ENCODE measurements at places on chromosomes 7 and 10.

DNA sequence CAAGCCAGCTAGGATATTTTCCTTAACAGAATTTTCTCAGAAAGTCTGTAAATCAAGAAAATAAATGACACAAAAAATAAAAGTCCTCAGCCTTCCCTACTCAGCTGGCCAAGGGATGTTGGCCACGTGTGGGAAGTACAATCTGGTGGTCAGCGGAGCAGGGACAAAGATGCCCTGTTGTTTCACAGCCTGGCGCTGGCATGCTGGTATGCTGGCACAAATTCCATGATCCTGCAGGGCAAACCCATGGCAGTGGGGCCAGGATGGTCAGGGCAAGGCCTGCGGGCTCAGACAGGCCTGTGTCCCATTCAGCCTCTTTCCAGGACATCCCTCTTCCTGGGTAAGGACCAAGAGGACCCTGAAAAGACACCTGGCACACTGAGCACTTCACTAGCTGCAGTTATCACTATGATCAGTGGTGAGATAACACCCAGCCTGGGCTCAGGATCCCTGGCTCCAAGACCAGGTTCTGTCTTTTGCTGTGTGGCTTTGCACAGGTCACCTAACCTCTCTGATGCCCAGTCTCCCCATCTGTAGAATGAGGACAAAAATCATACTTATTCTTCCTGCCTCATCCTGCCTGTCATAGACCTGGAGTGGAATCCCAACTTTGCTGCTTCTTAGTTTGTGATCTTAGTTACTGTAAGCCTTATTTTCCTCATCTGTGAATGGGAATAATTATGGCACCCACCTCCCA is 10.8 kb upstream of the HSPA12A start:
- no peak for DNase-seq

GRCh38 chr10:130341356-130341755 is 205.2 kb downstream of the GLRX3 start:
- peak; percentile 31 for DNase-seq

DNA sequence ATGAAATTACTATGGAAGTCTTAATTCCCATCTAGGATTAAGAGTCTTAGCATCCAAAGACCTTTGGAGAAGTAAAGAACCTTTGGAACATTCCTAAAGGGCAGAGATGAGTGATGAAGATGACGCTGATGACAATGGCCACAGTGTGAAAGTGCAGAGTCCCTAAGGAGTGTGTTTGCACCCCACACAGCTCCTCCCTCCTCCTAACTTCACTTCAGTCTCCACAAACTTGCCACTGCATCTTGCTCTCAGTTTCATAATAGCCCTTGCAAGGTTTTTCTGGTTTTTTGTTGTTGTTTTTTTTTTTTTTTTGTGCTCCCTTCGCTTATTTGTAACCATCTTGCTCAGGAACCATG is 117.5 kb upstream of the ANLN start:
- DNase-seq: no peak

DNA sequence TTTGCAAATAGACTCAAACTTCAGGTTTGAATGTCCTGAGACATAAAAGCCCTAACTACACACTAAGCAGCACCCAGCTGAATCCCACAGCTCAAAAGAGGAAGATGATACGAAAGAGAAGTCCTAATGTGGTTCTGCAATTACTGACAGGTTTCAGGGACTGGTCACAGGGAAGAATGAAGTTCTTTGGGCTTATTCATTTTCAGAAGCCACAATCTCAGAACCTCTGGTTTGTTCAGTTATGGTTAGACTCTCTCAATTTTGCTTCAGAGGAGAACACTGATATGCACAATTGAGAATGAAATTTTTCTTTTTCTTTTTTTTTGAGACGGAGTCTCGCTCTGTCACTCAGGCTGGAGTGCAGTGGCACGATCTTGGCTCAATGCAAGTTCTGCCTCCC is 94.6 kb upstream of the FAM180A start:
- DNase-seq: no peak

- no peak for DNase-seq
Measured at GRCh38 chr7:69735582-69735981, 137.3 kb downstream of the AUTS2 start.

- no peak for DNase-seq
Measured at GRCh38 chr10:777913-778479, 88.5 kb upstream of the DIP2C start.

- no peak for DNase-seq
Measured at GRCh38 chr10:101950213-101950612, 105.8 kb downstream of the ARMH3 start.

DNA sequence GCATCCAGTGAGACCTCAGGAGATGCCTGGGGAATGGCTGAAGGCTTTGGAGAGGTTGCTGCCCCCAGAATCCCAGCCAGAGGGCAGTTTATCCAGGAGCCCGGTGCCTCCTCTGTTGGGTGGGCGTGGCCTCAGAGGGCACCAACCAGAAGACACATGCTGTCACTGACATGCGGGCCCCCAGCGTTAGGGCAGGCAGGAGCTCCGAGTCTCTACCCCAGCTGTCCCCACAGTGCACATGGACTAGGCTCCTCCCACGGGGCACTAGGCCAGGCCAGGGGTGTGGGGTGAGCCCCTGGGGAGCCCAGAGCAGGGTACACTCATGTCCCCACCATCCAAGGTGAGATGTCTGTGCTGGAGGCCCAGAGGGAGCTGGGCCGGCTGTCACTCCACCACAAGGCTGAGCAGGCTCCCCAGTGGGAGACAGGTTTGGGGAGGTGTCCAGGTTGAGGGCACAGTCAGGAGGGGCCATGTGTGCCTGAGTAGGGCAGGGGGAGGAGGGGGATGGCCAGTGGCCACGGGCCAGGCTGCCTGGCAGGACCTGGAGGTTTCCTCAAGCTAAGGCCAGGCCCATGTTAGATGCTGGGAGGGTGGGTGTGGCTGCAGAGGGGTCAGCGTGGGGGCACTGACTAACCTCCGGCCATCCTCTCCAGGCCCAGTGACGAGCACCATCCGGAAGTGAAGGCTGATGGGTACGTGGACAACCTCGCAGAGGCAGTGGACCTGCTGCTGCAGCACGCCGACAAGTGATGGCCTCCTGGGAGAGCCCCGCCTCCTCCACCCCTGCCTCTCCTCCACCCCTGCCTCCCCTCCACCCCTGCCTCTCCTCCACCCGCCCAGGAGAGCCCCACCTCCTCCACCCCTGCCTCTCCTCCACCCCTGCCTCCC is 131.3 kb downstream of the FAM53B start:
- DNase-seq: no peak

DNA sequence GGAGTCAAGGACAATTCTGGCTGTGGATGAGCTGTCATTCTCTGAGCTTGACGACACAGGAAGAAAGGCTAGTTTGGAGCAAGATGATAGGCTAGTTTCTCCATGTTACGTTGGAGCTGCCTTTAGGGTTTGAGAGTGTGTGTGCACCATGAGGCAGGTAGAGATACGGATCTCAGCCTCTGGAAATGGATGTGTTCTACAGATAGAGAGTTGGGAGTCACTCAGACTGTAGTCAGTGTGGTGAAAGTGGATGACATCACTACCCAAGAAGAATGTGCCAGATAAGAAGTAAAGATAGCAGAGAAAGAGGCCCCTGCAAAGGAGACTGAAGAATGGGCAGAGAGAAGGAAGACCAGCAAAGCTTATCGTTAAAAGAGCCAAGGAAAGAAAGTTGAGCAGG is 42.4 kb downstream of the PNLIPRP3 start:
- DNase-seq: no peak

GRCh38 chr7:2663121-2663886 is 24.7 kb upstream of the AMZ1 start:
- DNase-seq: no peak

DNA sequence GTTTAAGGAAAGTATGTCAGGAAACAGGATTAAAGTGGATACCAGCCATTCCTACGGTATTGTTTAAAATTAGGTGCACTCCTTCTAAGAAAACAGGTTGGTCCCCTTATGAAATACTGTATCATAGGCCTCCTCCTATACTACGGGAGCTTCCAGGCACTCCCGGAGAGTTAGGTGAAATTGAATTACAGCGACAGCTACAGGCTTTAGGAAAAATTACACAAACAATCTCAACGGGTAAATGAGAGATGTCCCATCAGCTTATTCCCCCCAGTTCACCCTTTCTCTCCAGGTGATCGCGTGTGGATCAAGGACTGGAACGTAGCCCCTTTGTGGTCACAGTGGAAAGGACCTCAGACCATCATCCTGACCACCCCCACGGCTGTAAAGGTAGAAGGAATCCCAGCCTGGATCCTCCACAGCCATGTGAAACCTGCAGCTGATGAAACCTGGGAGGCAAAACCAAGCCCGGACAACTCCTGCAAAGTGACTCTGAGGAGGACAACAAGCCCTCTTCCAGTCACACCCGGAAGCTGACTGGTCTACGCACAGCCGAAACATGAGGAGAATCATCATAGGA is 25.1 kb upstream of the GHITM start:
- no peak for DNase-seq

DNA sequence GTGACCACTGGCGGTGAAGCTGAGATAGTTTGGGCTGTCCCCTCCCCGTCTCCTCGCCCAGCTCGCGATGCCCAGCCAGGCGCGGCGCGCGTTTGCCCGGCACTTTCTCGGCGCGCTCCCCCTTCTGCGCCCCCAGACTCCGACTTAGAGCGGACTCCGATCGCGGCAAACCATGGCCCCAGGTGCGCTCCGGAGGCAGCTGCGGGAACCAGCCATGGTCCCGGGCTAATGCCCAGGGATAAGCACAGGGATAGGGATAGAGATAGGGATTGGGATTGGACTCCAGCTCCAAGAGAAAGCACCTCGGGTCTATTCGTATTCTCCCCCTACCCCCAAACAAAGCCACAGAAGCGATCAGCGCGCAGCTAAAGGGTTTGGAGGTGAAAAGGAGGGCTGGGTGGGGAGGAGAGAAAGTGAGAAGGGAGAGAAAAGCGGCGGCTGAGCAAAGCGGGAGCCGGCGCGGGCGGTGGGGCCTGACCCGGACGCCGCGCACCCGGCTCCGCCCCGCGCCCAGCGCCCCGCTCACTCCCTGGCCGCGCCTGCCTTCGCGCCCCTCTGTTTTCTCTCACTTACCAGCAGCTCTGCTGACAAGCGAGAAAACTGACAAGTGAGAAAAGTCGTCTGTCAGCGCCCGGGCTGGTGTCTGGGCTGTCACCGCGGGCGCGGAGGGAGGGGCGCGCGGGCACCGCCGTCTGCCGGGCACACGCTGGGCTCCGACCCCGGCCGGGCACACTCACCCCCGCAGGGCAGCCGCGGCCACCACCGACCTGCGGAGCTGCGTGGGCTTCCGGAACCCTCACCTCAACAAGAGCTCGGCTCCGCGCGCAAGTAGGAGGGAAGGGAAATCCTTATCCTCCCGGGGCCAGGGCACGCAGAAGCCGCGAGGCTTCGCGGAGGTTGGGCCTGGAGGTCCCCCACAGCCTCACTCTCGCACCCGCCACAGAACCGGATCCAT is at the start of gene PDE1C:
Gene PDE1C (minus strand): TSS at position 2 of the 955 bp plus-strand sequence.
- no peak for DNase-seq

DNA sequence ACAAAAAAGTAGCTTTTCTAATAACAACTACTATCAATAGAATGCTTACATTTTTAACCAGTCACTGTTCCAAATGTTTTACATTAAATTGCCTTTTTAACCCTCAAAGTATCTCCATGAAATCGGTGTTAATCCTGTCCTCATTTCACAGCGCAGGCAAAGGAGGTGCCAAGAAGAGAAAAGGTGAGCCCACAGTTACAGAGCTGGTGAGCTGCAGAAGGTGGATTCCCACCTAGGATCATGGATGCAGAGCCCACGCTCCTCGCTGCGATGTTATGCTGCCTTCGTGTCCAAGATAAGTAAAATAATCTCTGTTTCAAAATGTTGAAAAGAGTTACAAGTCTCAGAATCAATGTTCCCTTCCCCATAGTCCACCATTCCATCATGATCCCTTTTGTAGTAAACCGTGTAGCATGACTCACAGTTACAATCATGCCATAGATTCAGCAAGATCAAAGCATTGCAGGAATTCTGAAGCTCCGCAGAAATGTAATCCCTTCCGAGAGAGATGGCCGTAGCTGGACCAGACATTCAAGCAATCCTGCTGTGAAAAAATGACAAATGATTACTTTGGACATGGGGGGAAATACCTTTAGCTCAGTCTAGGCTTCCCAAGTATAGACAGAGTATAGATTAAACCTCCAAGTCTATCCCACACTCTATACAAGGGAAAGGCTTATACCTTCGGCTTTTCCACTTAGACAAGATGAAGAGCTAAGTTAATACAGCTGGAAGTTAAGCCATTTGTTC is 394.7 kb upstream of the AKR1E2 start:
- no peak for DNase-seq

DNA sequence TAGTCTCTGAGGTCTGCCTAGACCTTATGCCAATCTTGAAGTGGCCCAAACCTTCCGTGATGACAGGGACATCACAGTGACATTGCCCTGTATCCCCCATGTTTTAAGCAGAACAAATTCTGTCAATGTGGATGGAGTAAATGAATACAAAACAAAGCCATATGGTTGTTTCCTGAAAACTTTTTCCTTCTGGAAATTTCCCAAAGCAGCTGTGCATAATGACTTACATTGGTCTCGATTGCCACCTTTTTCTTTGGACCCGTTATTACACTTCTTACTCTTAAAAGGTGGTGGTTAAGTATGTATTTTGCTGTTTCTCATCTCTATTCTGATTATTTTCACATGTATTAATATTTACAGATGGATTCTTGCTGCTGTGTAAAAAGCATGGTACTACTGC is 411.2 kb upstream of the KLF6 start:
- DNase-seq: no peak

DNA sequence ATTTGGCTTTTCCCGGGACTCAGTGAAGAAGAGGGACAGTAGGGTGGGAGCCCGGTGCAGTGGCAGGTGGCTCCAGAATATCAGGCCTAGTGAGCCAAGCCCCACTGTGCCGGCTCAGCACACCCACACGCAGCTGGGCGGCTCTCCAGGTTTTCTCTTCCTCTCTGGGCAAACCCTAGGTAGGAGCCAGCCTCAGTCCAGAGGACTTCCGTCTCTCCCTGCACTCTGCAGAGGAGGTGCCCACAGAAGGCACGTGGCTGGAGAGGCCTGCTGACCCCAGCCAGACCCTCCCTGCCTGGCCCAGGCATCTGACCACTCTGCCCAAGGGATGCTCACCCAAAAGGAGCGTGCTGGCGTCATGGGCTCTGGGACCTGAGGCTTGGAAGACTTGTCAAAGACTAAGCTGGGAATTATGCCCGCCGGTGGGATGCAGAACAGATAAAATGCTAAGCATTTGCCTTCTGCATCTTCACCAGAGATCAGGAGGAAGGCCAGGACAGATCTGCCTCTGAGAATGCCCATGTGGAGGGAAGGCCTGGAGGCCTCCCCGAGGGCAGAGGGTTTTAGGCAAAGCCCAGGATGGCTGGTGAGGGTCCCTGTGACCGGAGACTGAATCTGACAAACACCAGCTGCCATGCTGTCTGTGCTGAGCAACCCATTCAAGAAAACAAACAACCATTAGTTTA is 40.2 kb downstream of the TCERG1L start:
- no peak for DNase-seq

GRCh38 chr7:13880789-13881188 is 108.7 kb downstream of the ETV1 start:
- DNase-seq: no peak

- no peak for DNase-seq
Measured at GRCh38 chr7:22633286-22633953, 93.6 kb upstream of the IL6 start.

- no peak for DNase-seq
Measured at GRCh38 chr10:16423599-16423998, 13.2 kb upstream of the PTER start.

GRCh38 chr10:132994185-132994796 is 51.9 kb upstream of the CFAP46 start:
- DNase-seq: no peak
